Thymus (tissue), 14 donors: ENCODE measurements at places on chromosomes 13 and 19. TPM values are rescaled to one million over a fixed set of nuclear protein-coding genes. Genes with fewer than 3 reads are reported as not detected.

DNA sequence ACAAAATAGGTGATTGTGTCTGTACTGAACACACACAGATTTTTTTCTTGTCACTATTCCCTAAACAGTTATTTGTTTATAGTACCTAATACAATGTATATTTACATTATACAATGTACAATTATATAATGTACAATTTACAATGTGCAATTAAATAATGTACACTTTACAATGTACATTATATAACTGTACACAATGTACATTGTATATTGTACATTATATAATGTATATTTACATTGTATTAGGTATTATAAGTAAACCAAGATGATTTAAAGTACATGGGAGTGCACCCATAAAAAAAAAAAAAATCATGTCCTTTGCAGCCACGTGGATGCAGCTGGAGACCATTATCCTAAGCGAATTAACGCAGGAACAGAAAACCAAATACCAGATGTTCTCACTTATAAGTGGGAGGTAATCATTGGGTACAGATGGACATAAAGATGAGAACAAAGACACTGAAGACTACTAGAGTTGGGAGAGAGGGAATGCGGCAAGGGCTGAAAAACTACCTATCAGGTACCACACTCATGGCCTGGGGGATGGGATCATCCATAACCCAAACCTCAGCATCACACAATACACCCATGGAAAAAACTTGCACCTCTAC, 68.1 kb downstream of the ABCC4 start:
- no peak for DNase-seq

DNA sequence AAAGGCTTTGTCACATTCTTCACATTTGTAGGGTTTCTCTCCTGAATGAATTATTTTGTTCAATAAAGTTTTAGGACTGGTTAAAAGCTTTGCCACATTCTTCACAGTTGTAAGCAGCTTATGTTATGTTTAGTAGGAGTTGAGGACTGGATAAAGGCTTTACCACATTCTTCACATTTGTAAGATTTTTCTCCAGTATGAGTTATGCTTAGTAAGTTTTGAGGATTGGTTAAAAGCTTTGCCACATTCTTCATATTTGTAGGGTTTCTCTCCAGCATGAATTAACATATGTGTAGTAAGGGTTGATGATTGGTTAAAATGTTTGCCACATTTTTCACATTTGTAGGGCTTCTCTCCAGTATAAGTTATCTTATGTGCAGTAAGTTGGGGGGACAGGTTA, 79.9 kb downstream of the ZNF431 start:
- DNase-seq, result no peak

- no peak for DNase-seq
Measured at GRCh38 chr19:13255041-13255718, 105.0 kb downstream of the IER2 start.

DNA sequence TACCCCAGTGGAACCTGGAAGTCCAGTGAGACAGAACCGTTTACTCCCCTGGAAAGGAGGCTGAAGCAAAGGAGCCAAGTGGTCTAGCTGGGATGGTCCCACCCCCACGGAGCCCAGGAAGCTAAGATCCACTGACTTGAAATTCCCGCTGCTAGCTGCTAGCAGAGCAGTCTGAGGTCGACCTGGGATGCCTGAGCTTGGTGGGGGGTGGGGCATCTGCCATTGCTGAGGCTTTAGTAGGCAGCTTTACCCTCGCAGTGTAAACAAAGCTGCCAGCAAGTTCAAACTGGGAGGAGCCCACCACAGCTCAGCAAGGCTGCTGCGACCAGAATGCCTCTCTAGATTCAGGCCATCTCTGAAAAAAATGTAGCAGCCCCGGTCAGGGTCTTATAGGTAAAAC, 437.0 kb downstream of the SUCLA2 start:
- no peak for DNase-seq

- DNase-seq, result no peak
Measured at GRCh38 chr13:31234729-31235128, 35.0 kb downstream of the B3GLCT start.

DNA sequence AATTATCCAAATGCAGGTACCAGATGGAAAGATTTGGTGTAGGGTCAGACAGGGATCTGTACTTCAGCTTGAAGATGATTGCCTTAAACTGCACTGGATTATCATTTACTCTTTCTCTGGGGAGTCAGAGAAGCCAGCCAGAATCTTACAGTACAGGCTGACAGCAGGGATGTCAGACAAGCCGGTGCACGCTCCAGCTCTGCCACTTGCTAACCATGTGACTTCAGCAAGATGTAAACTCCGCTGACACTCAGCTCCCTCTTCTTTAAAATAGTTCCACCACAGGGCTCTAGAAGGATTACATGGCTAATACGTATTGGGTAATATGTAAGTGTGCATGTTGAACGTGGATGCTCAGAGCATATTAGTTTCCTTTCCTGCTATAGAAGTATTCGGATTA, 251.4 kb upstream of the MAB21L1 start:
- DNase-seq, result no peak

DNA sequence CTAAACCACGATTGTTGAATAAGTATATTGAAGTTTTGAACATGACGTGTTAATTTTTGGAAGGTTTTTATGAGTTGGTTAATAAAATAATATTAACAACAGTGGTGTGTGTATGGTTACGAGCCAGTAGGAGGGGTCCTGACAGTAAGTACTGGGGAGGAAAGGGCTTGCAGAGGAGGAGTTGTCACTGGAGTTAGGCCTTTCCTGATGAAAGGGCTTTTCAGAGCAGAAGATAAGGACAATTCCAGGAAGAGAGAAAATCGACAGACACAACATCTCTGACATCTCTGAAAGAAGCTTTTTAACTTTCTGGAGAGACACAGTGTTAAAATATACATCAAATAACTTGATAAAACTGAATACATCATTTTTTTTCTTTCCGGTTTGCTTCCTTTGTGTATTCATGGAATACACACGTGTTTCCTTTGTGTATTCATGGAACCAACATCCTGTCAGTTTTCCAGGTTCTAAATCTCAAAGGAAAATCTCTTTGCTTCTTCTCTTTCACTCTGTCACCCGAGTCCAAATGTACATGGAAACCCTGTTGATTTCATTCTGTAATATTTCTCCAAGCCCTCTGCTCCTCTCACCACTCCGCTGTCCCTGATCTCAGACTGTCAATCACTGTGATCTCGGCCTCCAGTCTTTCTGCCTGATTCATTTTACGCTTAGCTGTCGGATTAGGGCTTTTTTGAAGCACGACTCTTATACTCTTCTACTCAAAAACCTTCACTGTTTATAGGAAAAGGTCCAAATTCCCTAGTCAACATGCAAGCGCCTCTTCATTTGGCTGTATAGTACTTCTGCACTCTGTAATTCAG, 374.4 kb downstream of the DLEU7 start:
- DNase-seq, result no peak

GRCh38 chr13:98495627-98496478, 81.1 kb downstream of the STK24 start:
- no peak for DNase-seq

GRCh38 chr13:40983725-40984667, 35.1 kb downstream of the ELF1 start:
- no peak for DNase-seq

DNA sequence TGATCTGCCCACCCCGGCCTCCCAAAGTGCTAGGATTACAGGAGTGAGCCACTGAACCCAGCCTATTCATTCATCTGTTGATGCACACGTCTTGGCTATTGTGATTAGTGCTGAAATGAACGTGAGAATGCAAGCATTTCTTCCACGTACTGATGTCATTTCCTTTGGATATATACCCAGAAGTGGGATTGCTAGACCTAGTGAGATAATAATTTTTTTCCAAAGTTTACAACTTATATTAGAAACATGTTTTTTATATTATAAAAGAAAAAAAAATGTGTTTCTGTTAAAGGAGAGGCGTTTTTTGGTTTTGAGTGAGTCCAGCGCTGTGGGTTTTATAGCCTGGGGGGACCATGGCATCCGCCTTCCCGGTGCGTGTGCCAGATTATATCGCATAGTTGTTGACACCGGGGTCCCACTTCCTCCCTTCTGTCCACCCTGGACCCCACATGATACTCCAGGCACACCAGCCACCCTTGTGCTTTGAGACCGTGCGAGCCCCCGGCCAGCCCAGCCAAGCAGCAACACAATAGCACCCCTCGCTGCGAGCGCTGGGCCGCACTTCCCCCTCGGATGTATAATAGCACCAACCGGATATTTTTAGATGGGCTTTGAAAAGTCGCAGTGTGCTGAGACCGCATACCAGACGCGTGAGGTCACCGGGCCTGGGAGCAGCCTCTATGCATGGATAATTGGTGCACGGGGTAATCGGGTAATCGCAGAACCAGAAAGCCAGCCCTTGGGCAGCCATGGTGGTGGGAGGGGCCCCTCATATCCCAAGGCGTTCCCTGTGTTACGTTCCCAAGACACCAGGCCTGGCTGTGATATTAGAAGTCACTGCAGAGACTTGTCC, 59.6 kb downstream of the MYO9B start:
- DNase-seq, result no peak

- no peak for DNase-seq
Measured at GRCh38 chr13:94246495-94246894, 233.0 kb downstream of the DCT start.

GRCh38 chr19:30163663-30164062, 208.5 kb upstream of the ZNF536 start:
- DNase-seq, result no peak

GRCh38 chr13:37097076-37097475, 8.4 kb downstream of the CSNK1A1L start:
- no peak for DNase-seq

- DNase-seq, result no peak
Measured at GRCh38 chr13:39317291-39317690, 279.0 kb downstream of the NHLRC3 start.

GRCh38 chr19:38291855-38292254, 12.2 kb upstream of the C19orf33 start:
- no peak for DNase-seq

The GPC6 gene
- total RNA-seq, result 6.9 TPM

The DACH1 gene
- 2.5 TPM for total RNA-seq

The BCAM gene
- 11.2 TPM for total RNA-seq

The GIPR gene
- 0.14 TPM for total RNA-seq

The DAPK3 gene
- total RNA-seq, result 21.2 TPM

The SIGLEC6 gene
- 0.28 TPM for total RNA-seq

The TRIM13 gene
- 28.4 TPM for total RNA-seq
